ENCODE measurements at places on chromosomes 1 and 21. TPM values are rescaled to one million over a fixed set of nuclear protein-coding genes. Genes with fewer than 3 reads are reported as not detected.

GRCh38 chr1:209583408-209583807, at the start of gene CAMK1G:
Gene CAMK1G, plus strand, starts transcription at chr1:209583714. Its CDS starts 11,270 bp downstream, at chr1:209594984.
- DNase-seq, result peak; percentile 53
- H3K36me3 ChIP-seq, result no peaks in the 10 kb centered on the region
- H3K4me3 ChIP-seq, result peak within 1 kb of the TSS; percentile 61
- peaks cover 12% of the 10 kb centered on the region for H3K4me1 ChIP-seq
- H3K27ac ChIP-seq, result no peak within 1 kb of the TSS

The TMPRSS15 gene
- total RNA-seq, result not detected

- H3K4me1 ChIP-seq, result peaks cover 10% of the 10 kb centered on the region
- DNase-seq, result no peak
- H3K4me3 ChIP-seq, result no peak overlapping the region
These were observed 131.5 kb downstream of the KCNJ6 start for GRCh38 chr21:37784591-37785318.

DNA sequence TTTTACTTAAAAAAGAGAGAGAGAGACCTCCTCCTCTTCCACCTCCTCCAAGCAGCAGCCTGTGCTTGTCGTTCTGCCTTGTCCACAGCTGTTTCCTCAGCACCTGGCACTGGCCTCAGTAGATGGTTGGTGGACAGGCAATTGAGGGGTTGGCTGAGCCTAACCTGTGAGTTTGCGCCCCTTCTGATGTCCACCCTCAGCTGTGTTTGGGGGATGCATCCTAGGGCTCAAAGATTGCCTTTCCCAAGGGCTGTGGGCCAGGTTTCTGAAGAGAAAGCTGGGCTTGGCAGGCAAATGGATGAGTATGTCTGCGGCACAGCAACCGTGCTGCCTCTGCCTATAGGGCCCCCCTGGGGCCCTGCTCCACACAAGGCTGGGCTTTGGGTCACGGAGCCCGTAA, 35.1 kb upstream of the KDM4A start:
- no peaks in the 10 kb centered on the region for H3K27me3 ChIP-seq
- no peak overlapping the region for H3K4me3 ChIP-seq
- no peaks in the 10 kb centered on the region for H3K4me1 ChIP-seq
- H3K36me3 ChIP-seq, result peaks cover 16% of the 10 kb centered on the region
- H3K27ac ChIP-seq, result no peak overlapping the region

GRCh38 chr1:55536545-55536865, 321.3 kb upstream of the USP24 start:
- H3K27me3 ChIP-seq, result no peaks in the 10 kb centered on the region
- no peak overlapping the region for H3K4me3 ChIP-seq
- H3K4me1 ChIP-seq, result no peaks in the 10 kb centered on the region

The DEPDC1 gene
- 2.6 TPM for total RNA-seq

DNA sequence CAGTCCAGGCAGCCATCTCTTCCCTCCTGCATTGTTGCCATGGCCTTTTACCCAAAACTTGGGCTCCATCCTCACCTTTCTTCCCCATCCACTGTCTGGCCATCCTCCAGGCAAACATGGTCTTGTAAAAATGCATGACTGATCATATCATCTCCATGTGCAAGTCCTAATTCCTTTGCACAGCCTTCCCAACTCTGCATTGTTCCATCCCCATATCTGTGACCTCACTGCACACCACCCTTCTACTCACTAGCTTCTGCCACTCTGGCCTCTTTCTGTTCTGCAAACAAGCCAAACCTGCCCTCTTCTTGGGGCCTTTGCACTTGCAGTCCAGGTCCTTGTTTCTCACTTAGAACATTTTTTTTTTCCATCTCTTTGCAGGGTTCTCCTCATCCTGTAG, 230.1 kb upstream of the GJB5 start:
- no peaks in the 10 kb centered on the region for H3K4me1 ChIP-seq
- no peaks in the 10 kb centered on the region for H3K27me3 ChIP-seq
- no peak overlapping the region for H3K27ac ChIP-seq
- no peak for DNase-seq

The SV2A gene
- total RNA-seq, result 6.8 TPM

GRCh38 chr1:87058343-87058649, 143.9 kb downstream of the HS2ST1 start:
- H3K4me1 ChIP-seq, result no peaks in the 10 kb centered on the region
- H3K27ac ChIP-seq, result no peak overlapping the region
- no peaks in the 10 kb centered on the region for H3K27me3 ChIP-seq
- no peaks in the 10 kb centered on the region for H3K36me3 ChIP-seq
- DNase-seq, result no peak

The FCRL6 gene
- not detected for total RNA-seq

The GBP5 gene
- 0.79 TPM for total RNA-seq

GRCh38 chr1:214329470-214330220, 48.7 kb downstream of the SMYD2 start:
- no peaks in the 10 kb centered on the region for H3K4me1 ChIP-seq
- no peak for DNase-seq
- H3K27ac ChIP-seq, result no peak overlapping the region
- peaks cover 7% of the 10 kb centered on the region for H3K36me3 ChIP-seq
- no peaks in the 10 kb centered on the region for H3K27me3 ChIP-seq
- H3K4me3 ChIP-seq, result no peak overlapping the region

- no peak overlapping the region for H3K27ac ChIP-seq
- no peaks in the 10 kb centered on the region for H3K36me3 ChIP-seq
- H3K27me3 ChIP-seq, result no peaks in the 10 kb centered on the region
- no peak overlapping the region for H3K4me3 ChIP-seq
These were observed 93.1 kb downstream of the VAV3 start for GRCh38 chr1:107871687-107872395.

The HTR1D gene
- total RNA-seq, result 3.8 TPM

DNA sequence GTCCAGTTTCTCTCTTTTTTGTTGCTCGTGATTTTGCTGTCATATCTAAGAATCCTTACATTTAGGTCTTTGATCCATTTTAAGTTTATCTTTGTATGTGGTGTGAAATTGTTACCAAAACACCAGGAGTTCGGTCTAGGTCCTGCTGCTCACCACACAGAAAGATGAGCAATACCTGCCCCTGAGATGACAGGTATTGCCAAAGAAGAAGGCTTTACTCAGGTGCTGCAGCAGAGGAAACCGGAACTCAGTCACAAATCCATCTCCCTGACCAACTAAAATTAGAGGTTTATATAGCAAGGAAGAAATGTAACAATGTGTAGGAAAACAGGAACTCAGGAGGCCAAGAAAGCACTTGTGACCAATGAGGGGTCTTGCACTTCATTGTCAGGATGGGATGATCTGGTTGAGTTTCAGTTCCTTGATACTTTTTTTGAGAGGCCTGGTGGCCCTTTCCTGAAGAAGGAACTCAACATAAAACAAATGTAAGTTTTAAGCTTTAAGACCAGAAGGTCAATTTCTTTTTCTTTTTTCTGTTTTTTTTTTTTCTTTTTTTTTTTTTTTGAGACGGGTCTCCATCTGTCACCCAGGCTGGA, 16.5 kb upstream of the SETDB1 start:
- no peak overlapping the region for H3K27ac ChIP-seq
- no peaks in the 10 kb centered on the region for H3K27me3 ChIP-seq
- DNase-seq, result no peak
- H3K4me3 ChIP-seq, result no peak overlapping the region
- no peaks in the 10 kb centered on the region for H3K36me3 ChIP-seq

DNA sequence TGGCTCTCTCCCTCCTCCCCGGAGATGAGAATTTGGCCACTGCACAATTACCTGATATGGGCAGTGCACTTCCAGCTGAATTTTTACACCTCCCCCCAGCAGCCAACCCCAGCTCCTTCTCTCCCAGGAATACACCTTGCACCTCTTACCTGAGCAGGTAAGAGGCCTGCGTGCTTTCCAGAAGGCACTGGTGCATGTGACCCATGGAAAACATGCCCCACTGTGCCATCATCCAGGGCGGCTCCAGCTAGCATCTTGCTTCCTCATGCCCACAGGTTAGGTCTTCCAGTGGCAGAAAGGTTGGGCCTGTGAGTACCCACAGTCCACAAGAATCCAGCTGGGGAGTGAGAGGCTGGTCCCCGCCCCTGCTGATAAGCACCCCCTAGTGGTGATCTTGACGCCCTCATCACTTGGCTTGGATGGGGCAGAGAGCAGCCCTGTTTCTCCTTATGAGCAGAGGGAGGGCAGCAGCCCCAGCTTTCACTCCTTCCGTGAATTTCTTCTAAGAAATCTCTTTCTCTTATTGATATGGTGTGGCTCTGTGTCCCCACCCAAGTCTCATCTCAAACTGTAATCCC, 57.8 kb downstream of the EDARADD start:
- H3K4me1 ChIP-seq, result no peaks in the 10 kb centered on the region
- H3K4me3 ChIP-seq, result no peak overlapping the region
- H3K27ac ChIP-seq, result no peak overlapping the region
- H3K27me3 ChIP-seq, result no peaks in the 10 kb centered on the region
- H3K36me3 ChIP-seq, result no peaks in the 10 kb centered on the region

The H6PD gene
- 13.9 TPM for total RNA-seq

DNA sequence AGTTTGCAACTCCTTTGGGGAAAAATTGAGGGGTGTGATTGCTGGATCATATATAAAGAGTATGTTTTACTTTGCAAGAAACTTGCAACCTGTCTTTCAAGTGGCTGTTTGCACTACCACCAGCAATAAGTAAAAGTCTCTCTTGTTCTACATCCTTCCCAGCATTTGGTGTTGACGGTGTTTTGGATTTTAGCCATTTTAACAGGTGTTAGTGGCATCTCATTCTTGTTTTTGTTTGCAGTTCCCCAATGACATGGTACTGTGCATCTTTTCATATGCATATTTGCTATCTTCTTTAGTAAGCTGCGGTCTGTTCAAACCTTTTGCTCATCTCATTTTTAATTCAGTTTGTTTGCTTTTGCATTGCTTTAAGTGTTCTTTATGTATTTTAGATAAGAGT, 535.5 kb downstream of the LRRIQ3 start:
- DNase-seq, result no peak
- no peak overlapping the region for H3K4me3 ChIP-seq
- H3K27ac ChIP-seq, result no peak overlapping the region
- no peaks in the 10 kb centered on the region for H3K36me3 ChIP-seq
- H3K4me1 ChIP-seq, result no peaks in the 10 kb centered on the region

DNA sequence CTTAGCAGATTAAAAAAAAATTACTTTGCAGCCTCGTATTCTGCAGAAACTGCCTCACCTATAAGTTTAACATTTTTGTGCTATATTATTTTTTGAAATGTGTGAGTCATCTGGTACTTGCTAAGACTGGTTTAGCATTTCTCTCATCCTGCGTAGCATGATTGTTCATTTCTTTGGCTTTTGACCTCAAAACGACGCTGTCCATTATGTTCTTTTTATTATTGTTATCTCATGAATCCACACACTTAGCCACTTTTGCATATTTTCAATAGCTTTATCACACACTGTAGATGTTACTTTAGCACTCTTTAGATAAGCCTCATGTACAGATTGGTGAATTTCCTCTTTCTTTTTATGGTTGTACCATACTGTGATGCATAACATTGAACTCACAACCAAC, 1004.9 kb upstream of the NCAM2 start:
- no peak for DNase-seq
- no peak overlapping the region for H3K27ac ChIP-seq
- H3K4me3 ChIP-seq, result no peak overlapping the region
- no peaks in the 10 kb centered on the region for H3K27me3 ChIP-seq
- no peaks in the 10 kb centered on the region for H3K4me1 ChIP-seq

GRCh38 chr1:245748240-245748639, 593.5 kb downstream of the KIF26B start:
- peak; percentile 55 for DNase-seq
- H3K27ac ChIP-seq, result no peak overlapping the region
- H3K27me3 ChIP-seq, result peaks cover 2% of the 10 kb centered on the region
- peaks cover 11% of the 10 kb centered on the region for H3K4me1 ChIP-seq
- no peaks in the 10 kb centered on the region for H3K36me3 ChIP-seq

GRCh38 chr1:175629318-175629694, 114.1 kb downstream of the TNR start:
- no peak for DNase-seq
- H3K4me3 ChIP-seq, result no peak overlapping the region
- H3K36me3 ChIP-seq, result no peaks in the 10 kb centered on the region

The CFHR2 gene
- total RNA-seq, result not detected

All from astrocyte (in vitro differentiated cells and primary cell).